CD8-positive, alpha-beta T cell (primary cell): ENCODE measurements at places on chromosomes 1 and 21. TPM values are rescaled to one million over a fixed set of nuclear protein-coding genes. Genes with fewer than 3 reads are reported as not detected.

Gene TFF3
- total RNA-seq: not detected

Gene TOR1AIP1
- total RNA-seq: 108 TPM

Gene CAMK2N1
- 8.4 TPM for total RNA-seq

Gene VAV3
- total RNA-seq: 9.7 TPM

Gene LRRC40
- 13.7 TPM for total RNA-seq

Gene LAPTM5
- total RNA-seq: 629 TPM

Gene APCS
- not detected for total RNA-seq

Gene SPRR1A
- total RNA-seq: not detected

Gene SEC16B
- not detected for total RNA-seq

Gene ATP1A2
- total RNA-seq: not detected

Gene DFFA
- 10.4 TPM for total RNA-seq

Gene KRTAP12-2
- not detected for total RNA-seq

Gene PRAMEF27
- not detected for total RNA-seq

Gene SIM2
- total RNA-seq: not detected

Gene LCE2D
- total RNA-seq: not detected

Gene CLCA1
- total RNA-seq: not detected

Gene MROH9
- not detected for total RNA-seq

Gene C4BPA
- total RNA-seq: not detected

Gene GBP7
- not detected for total RNA-seq

Gene TSACC
- total RNA-seq: 0.46 TPM

Gene RAP1GAP
- total RNA-seq: 0.19 TPM

Gene ILDR2
- total RNA-seq: 0.50 TPM

Gene TMCO1
- 30.5 TPM for total RNA-seq

Gene NBPF20
- total RNA-seq: 2.6 TPM

Gene TAGLN2
- 235 TPM for total RNA-seq

Gene XCL2
- 18.9 TPM for total RNA-seq

Gene TPTE
- total RNA-seq: not detected

Gene CFH
- total RNA-seq: 1.3 TPM

Gene BARHL2
- not detected for total RNA-seq

Gene VASH2
- total RNA-seq: not detected

Gene OPRD1
- total RNA-seq: not detected

Gene RABGGTB
- total RNA-seq: 193 TPM

Gene AMPD1
- not detected for total RNA-seq

Gene CYP4A22
- not detected for total RNA-seq

Gene SPATA17
- not detected for total RNA-seq

Gene USH2A
- not detected for total RNA-seq

Gene MFAP2
- total RNA-seq: not detected

Gene TEX38
- total RNA-seq: not detected

Gene IGSF9
- not detected for total RNA-seq

Gene OR2T35
- total RNA-seq: not detected

Gene NBPF26
- total RNA-seq: 33.4 TPM

Gene ARHGEF2
- total RNA-seq: 51.6 TPM

Gene FAM151A
- total RNA-seq: not detected

Gene SLC16A4
- total RNA-seq: 0.24 TPM

Gene ICOSLG
- 40.5 TPM for total RNA-seq

Gene PADI2
- total RNA-seq: not detected

Gene TCHHL1
- total RNA-seq: not detected

Gene ZDHHC18
- 55.4 TPM for total RNA-seq

Gene CYP2J2
- 0.78 TPM for total RNA-seq

Gene SPATA1
- total RNA-seq: 0.52 TPM

Gene MIXL1
- not detected for total RNA-seq

Gene RAB7B
- total RNA-seq: not detected
